ENCODE measurements at places on chromosomes 7 and 10.

GRCh38 chr10:25704622-25705021, 229.4 kb upstream of the MYO3A start:
- DNase-seq = no peak

DNA sequence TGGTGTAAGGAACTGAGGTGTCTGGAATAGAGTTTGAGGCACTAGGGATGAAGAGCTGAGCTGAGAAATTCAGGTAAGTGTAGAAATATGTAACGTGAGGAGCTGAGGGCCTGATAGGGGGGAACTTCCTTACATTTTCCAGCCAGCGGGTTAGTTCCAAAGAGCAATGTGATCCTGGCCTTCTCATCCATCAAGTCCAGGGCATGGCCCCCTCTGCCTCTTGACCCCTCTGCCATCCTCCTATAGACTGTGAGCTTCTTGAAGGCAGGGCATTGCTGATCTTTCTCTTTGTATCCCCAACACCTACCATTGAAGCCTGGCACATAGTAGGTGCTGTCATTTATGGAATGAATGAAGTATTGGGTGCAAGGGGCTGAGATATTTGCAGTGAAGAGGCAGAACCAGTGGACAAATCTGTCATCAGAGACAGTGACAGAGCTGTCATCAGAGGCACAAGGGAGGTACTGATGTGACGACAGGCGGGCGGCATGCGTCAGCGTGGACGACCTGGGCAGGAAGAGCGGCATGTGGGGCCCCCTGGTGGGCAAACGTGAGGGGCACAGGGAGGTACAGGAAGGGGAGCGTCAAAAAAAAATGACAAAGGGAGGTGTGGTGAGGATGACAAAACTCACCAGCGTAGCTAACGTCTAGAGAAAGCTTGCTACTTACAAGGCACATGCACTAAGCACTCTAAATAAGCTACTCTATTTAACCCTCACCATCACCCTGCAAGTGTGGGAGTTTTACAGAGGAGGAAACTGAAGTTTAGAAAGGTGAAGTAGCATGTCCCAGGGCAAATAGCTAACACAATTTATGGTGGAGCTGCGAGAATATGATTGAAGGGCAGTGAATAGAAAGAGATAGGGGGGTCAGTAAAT, 5.2 kb upstream of the CAMK2G start:
- peak; percentile 91 for DNase-seq

GRCh38 chr10:103659674-103660363, 166.3 kb downstream of the NEURL1 start:
- DNase-seq = peak; percentile 88

DNA sequence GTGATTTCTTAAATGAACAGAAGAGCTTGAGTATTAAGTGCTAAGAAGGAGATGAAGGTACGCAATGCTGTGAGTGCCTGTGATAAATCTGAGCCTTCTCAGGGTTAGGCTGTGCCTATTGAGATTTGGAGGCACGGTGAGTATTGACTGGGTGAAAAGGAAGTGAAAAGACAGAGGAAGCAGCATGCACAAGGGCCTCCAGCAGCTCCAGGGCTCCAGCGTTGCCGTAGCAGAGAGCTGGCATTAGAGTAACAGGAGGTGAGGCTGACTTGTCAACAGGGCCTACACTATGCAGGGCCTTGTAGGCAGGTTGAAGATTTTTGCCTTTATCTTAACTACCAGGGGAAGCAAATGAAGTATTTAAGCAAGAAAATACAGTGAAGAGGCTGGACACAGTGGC, 54.1 kb upstream of the PDCD4 start:
- DNase-seq = no peak

- peak; percentile 56 for DNase-seq
Measured at GRCh38 chr10:119871881-119872609, 598 bp downstream of the MCMBP start.

GRCh38 chr10:110704906-110705476, 60.9 kb downstream of the RBM20 start:
- no peak for DNase-seq

DNA sequence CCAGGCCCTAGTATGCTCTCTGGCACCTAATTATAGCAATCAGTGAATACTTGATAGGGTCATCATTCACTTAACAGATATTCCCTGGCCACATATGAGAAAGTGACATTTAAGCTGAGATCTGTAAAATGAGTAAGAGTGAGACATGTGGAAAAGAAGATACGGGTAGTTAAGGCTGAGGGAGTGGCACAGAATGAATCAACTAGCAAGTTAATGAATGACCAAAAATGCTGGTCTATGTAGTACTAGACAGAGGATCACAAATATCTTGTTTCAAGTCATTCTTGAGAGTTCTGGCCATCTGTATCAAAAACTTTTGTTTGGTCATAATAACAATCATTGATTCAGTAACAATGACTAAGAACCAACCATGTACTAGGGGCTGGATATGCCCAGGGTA, 954.9 kb downstream of the CNTNAP2 start:
- no peak for DNase-seq
